H7 (cell line): ENCODE measurements at places on chromosomes 13 and 19.

GRCh38 chr13:46804391-46804815 lies 7.4 kb upstream of the ESD start:
- no peak for DNase-seq

DNA sequence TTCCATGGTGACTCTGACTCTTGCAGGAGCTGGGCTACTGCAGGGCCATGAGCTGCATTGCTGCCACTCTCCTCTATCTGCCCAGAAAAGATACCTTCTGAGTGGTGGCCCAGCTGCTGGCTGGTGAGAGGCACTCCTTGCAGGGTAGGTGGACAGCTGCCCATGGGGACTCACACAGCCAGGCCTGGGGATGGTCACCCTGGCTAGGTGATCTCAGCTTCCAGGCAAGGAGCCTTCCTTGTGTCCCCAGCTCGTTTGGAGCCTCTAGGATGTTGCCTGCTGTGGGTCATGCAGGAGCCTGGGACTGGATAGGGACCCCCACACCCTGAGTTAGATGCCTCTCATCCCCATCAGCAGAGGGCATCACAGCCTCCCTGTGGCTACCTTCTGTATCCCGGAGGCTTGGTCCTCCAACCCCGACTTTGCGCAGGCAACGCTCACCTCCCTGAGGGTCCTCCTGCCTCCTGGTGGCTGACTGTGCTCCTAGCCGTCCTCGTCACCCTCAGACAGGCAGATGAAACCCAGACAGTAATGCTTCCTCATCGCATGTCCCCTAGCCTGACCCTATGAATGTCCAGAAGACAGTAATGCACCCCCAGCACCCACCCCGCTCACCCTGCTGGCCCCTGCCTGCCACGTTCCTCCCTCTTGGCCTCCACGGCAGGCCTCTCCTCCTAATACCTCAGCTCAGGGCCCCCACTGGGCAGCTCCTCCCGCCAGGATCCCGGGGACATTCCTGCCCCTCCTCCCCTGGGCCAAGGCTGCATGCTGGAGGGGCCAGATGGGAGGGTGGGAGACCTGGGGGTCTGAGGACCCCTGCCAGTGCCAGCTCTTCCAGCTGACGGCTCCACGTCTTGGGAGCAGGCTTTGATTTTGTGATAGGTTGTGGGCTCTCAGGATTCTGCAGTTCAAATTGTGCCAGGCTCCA lies 13.6 kb upstream of the ZNF14 start:
- peak; percentile 80 for DNase-seq

DNA sequence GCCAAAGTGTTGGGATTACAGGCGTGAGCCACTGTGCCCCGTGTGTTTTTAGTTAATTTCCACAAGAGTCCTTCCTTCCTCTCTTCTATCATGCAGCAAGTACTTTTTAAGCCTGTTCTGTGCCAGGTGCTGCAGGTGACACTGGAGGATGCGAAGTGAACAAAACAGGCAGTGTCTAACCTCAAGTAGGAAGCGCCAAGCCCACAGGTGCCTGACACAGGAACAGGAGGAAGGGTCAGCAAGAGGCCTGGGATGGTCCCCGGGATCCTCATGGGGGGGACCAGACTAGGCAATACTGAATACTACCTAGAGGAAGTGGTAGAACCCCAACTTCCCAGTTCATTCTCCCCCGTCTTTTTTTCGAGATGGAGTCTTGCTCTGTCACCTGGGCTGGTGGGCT lies 1.8 kb upstream of the CALR start:
- DNase-seq = no peak

DNA sequence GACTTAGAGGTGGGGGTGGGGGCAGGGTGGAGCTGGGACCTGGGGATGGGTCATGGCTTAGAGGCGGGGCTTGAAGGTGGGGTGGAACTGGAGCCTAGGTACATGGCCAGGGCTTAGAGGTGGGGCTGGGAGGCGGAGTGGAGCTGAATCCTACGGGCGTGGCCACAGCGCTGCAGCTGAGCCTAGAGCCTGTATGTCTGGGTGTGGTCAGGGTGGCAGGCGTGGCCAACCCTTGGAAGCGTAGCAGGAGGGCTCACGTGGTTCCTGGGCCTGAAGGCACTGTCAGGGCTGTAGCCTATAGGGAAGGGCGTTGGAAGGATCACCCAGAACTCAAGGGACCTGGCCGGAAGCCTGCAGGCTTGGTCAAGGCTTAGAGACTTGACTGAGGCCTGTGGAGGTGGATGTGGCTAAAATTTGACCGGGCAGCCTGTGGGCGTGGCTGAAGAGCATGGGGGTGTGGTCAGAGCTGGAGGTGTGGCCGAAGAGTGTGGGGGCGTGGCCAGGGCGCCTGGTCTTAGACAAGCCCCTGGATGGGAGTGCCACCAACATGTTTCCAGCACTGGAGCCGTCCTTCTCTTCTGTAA lies 24.3 kb downstream of the COLGALT1 start:
- peak; percentile 94 for DNase-seq

- DNase-seq = peak; percentile 66
Measured at GRCh38 chr19:48867746-48868113, 687 bp downstream of the PLEKHA4 start.

GRCh38 chr13:107289540-107289939 lies 721.6 kb upstream of the ARGLU1 start:
- DNase-seq = no peak

- peak; percentile 2 for DNase-seq
Measured at GRCh38 chr13:67438465-67438864, 208.3 kb upstream of the PCDH9 start.

- DNase-seq = peak; percentile 51
Measured at GRCh38 chr13:111152844-111153243, 37.7 kb downstream of the ARHGEF7 start.

DNA sequence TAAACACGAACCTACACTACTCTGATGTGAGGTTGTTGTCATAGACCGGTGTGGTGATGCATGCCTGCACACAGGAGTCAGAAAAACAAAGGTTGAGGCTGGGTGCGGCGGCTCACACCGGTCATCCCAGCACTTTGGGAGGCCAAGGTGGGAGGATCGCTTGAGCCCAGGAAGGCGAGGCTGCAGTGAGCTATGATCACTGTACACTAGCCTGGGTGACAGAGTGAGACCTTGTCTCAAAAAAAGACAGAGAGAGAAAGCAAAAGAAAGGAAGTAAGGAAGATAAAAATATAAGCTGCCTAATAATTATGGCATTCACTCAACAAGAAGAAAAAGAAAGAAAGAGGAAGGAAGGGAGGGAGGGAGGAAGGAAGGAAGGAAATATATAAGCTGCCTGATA lies 9.3 kb downstream of the GP6 start:
- DNase-seq = no peak

- DNase-seq = peak; percentile 98
Measured at GRCh38 chr19:3163230-3163886, 15.2 kb upstream of the S1PR4 start.

DNA sequence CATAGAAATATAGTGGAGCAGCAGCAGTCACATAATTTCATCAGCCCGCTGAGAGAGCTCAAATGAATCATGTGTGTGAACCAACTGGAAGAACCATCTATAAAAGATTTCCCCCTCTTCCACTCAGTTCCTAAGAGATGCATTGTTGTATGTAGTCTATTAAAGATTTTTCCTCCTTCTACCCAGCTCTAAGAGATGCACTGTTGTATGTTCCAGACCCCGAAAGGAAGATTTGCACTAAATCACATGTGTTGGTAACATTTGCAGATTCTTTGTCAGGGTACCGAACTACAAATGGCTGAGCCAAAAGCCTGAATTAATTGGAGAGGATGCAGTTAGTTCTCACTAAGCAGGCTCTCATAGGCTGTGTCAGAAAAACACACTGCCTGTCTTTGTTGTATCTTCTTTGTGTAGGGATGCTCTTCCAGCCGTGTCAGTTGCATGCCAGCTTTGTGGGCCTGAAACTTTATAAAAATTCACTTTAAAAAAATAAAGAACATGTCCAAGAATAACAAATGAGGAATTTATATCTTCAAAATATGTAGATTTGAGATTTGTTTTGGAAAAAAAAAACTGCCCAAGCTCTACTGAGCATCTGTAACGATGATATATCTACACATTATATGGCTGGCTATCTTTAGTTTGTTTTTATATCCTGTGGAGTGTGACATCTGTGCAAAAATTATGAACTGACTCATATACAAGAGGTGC lies 223.1 kb downstream of the MZT1 start:
- DNase-seq = no peak

GRCh38 chr13:58843567-58843966 lies 1212.0 kb downstream of the PCDH17 start:
- no peak for DNase-seq

- DNase-seq = peak; percentile 81
Measured at GRCh38 chr19:47005164-47005641, 14.4 kb upstream of the NPAS1 start.
